ENCODE measurements at places on chromosomes 5 and 9.

DNA sequence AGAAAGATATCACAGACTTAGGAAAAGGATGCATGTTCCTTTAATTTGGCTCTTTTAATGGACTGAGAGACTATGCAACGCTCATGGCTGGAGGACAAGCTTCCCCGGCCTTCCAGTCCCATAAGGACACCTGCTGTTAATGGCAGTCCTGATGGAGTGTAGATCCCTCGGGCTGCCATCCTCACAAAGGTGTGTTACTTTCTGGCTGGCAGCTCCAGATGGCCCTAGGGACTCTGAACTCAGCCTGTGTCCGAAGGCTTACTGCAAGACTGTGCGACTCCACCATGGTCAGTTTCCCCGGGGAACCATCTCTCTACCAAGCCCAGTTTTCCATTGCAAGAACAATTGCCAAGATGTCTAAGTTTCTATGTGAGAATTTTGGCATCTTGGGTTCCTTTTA is 25.5 kb upstream of the KCNIP1 start:
- DNase-seq = no peak

- no peak for DNase-seq
Observed at GRCh38 chr5:120568711-120569110, 104.6 kb downstream of the PRR16 start.

GRCh38 chr5:164597293-164597900 is 1092.0 kb downstream of the MAT2B start:
- no peak for DNase-seq

DNA sequence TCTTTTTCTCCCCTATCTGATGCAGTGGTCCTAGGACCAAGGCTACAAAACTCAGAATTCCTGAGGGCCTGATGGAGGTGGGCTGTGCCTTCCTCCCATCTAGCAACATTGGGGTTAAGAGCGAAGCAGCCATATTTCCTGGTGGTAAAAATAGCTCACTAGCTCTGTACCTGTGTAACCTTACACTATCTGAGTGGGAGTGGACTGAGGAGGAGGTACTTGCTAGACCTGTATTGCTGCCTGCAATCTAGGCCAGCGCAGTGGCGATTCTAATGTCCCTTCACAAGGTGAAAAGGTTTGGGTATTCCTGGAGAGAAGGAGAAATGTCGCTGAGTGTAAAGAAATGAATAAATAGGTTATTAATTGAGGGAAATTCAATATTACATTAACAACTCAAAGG is 80.2 kb upstream of the LIFR start:
- no peak for DNase-seq

DNA sequence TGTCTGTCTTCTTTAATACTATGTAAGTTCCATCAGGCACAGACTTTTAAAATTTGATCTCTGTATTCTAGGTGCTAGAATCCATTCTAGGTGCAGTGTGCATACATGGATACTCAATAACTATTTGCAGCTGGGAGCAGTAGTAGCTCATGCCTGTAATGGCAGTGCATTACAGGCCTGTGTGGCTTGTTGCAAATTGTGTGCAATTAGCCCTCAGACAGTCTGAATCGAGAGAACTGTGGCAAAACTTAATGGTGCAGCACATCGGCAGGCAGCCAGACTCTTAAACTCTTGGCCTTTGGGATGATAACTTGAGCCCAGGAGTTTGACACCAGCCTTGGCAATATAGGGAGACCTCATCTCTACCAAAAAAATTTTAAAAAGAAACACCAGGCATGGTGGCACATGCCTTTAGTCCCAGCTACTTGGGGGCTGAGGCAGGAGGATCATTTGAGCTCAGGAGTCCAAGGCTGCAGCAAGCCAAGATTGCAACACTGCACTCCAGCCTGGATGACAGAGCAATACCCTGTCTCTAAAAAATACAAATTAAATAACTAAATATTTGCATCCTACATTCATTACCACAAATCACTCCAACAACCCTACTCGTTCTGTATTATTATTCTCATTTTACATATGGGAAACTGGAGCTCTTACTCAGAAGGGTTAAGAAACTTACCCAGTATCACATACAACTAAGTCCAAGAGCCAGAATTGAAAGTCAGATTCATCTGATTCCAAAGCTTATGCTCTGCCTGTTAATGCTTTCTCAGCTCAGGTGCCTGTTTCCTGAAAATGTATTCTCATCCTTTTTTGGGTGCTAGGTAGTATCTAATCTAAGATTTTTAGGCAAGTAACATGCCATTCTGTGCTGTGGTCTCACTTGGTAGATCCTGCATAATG is 30.1 kb downstream of the PRKACG start:
- DNase-seq = no peak
